ENCODE measurements at places on chromosomes 5 and 9.

DNA sequence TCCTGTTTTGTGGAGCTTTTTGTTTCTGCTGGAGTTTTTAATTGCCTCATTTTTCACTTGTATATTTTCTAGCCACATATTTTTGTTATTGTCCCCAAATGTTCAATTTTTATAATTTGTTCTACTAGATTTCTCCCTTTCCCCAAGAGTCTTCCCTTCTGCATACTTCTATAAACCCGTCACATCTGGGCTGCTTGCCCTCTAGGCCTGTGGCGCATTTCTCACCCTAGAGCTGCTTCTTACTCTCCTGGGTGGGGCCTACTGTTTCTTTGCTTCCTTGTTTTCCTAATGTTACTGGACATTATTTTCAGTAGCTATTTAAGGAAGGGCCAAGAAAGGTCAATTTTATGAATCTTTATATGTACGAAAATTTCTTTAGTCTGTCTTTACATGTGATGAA lies 51.5 kb downstream of the NXNL2 start:
- no peak for DNase-seq

GRCh38 chr9:21933865-21934264 lies 60.3 kb downstream of the CDKN2A start:
- DNase-seq = no peak

GRCh38 chr5:111730659-111731382 lies 26.2 kb downstream of the NREP start:
- no peak for DNase-seq

DNA sequence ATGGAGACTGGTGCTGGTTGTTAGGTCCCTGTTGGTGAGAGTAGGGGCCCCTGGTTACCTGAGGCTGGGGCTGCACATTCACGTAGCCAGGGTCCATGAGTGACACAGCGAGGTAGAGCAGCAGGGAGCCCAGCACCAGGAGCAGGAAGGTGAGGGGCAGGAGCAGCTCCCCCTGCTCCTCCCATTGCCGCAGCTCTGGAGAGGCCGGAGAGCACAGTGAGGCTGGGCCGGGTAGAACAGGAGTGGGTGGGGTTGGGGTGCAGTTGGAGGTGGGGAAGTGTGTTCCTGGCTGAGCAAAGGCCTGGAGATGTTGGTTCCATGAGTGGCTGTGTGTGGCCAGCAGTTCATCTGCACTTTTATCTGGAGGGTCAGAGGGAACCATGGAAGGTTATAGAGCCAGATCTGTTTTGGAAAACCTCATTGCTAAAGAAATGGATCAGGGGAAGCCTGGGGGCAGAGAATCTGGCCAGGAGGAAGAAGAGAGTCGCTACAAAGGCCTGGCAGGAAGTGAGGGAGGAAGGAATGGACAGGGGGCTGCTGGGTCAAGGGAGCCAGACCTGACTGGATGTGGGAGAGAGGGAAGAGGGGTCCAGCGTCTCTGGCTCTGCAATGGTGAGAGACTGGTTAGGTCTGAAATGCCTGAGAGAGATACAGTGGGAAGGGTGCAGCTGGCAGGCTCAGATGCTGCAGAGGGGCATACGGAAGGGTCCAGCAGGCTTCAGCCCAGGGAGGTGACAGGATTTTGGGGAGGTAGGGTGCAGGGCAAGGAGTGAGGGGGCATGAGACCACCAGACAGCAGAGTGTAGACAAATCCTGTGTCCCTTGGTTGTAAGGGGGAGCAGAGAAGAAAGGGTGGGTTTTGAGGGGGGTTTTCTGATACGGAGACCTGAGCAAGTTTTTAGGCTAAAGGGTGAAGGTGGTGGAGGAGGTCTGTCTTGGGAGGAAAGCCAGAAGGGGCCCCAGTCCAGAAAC lies 1.3 kb downstream of the ZDHHC12 start:
- DNase-seq = no peak

DNA sequence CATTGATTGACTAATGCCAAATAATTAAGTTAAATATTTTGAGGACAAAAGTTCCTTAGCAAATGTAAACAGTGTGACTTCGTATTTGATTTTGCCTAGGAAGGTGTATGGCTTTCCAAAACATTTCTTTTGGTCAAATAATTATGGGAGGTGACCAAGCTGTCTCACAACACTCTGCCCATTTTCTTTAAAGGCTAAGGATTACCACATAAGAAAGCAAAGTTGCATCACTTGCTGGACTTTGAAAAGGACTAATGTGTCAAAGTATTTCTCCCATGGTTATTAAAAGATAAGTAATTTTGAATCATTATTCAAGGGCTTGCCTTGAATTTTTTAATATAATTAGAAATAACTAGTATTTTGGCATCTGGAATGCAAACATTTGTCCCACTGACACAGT lies 74.7 kb downstream of the HAPLN1 start:
- no peak for DNase-seq

- no peak for DNase-seq
Observed at GRCh38 chr9:31677877-31678276, 706.6 kb upstream of the ACO1 start.

- DNase-seq = no peak
Observed at GRCh38 chr5:5619546-5619945, 197.1 kb downstream of the ICE1 start.

DNA sequence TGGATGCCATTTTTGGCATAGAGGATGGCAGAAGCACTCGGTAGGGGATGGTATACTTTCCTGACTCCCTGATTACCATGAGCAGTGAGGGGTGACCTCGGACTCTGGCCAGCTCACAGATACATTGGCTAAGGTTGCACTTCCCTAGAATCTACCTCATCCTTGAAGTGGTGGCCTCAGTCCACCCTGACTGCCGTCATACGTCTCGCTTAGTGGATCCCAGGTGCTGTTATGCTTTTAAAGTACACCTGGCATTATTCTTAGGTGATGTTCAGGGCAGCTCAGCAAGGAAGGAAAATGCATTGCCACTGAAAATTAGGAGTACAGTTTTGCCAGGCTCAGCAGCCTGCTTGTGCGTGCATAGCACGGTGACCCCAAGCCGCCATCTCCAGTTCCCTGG lies 87.3 kb downstream of the SYK start:
- DNase-seq = no peak

- DNase-seq = no peak
Observed at GRCh38 chr5:143606043-143606752, 202.7 kb upstream of the NR3C1 start.

GRCh38 chr5:62030326-62030725 lies 275.7 kb upstream of the KIF2A start:
- no peak for DNase-seq

- no peak for DNase-seq
Observed at GRCh38 chr5:5421149-5421960, 1.1 kb upstream of the ICE1 start.

DNA sequence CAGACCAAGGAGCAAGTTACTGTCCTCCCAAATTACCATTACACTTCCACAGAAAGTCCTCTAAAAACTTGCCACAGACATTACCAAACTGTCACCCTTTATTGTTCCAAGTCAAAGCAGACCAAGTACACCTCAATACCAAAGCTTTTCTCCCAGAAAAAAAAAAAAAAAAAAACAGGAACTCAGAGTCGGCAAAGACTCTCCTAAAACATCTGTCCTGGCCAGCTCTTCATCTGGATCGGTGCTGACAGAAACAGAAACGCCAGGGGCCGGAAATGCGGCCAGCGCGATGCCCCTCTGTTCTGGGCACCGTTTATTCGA lies 718 bp downstream of the DEPDC1B start:
- DNase-seq = no peak

GRCh38 chr5:143733665-143734455 lies 78.1 kb upstream of the HMHB1 start:
- no peak for DNase-seq

- DNase-seq = no peak
Observed at GRCh38 chr5:145787001-145787400, 48.1 kb downstream of the PRELID2 start.

GRCh38 chr5:146409054-146409671 lies 38.0 kb upstream of the TCERG1 start:
- DNase-seq = no peak

DNA sequence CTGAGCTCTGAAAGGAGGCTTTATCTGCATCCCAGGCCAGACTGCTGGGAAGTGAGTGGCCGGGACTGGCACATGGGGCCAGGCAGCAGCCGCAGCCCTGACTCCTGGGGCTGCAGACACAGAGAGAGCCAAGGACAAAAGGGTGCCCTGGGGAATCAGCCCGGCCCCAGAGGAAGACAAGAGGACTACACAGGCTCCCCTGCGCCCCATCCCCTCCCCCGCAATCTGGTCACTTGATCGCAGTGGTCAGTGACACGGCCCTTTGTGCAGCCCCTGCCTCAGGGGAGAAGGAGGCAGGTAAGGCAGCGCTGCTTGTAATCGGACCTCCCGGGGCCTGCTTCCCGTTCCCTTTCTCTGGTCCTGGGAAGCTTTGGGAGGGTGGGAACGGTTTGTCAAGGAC lies 55.5 kb upstream of the FUBP3 start:
- DNase-seq = no peak

- DNase-seq = no peak
Observed at GRCh38 chr9:3659647-3660046, 133.8 kb upstream of the RFX3 start.

DNA sequence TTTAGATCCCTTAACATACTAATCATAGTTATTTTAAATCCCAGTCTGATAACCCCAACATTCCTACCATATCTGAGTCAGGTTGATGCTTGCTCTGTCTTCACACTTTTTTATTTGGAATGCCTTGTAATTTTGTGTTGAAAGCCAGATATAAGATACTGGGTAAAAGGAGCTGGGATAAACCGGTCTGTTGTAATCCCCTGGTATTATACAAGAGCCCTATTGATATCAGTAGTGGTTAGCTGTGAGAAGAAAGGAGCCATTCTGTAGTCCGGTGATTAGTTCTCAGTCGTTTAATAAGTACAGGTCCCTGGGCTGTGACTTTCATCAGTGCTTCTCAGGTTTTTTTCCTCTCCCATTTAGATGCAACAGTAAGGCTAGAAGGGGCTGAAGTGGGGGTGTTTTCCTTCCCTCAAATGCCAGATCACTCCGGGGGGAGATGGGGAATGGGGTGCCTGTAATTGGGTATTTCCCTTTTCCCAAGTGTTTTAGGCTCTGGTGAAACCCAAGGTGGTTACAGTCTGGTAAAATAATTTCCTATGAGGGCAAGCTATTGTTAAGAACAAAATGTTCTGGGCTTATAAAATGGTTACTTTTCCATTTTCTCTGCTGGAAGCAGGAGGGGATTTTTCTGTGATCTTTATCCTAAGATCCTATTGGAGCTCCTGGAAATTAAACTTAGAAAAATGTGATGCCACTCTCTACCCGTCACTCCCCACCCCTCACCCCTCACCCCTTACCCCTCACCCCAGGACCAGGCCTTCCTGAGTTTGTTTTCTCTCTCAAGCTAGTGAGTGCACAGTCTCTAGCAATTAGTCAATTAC lies 72.7 kb downstream of the KCNN2 start:
- DNase-seq = no peak

DNA sequence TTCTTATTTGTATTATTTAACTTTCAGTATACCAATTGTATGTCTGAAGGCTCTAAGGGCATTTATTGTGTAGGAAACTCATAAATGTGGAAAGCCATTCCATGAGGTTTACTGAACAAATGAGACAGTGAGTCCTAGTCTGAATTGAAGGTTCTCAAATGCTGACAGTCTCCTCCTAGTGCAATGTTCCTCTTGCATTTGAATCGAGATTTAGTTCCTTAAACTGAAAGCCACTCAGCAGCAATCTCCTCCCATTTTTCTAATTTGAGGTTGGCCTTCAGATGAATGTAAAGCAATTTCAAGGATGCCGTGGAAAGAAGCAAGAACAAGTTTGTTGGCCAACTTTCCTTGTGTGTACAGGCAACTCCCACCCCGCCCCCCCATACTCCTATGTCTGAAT lies 493.2 kb upstream of the KLF4 start:
- no peak for DNase-seq

DNA sequence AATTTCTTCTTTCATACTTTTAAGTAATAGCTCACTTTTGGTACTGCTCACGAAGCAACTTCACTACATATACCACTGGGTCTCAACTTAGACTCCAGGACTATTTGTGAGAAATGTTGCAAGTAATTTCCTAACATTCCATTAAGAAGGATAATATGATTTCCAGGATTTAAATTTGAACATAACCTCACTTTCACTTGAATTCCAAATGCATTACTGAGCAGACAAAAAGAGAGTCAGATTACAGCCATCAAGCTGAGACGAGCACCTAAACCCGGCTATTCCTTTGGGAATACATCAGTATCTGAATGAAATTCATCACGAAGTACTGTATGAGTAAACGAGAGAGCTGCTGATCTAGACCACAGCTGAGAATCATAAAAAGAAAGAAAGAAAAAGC lies 47.3 kb downstream of the LIFR start:
- no peak for DNase-seq

- no peak for DNase-seq
Observed at GRCh38 chr5:157917491-157917890, 58.5 kb upstream of the CLINT1 start.

DNA sequence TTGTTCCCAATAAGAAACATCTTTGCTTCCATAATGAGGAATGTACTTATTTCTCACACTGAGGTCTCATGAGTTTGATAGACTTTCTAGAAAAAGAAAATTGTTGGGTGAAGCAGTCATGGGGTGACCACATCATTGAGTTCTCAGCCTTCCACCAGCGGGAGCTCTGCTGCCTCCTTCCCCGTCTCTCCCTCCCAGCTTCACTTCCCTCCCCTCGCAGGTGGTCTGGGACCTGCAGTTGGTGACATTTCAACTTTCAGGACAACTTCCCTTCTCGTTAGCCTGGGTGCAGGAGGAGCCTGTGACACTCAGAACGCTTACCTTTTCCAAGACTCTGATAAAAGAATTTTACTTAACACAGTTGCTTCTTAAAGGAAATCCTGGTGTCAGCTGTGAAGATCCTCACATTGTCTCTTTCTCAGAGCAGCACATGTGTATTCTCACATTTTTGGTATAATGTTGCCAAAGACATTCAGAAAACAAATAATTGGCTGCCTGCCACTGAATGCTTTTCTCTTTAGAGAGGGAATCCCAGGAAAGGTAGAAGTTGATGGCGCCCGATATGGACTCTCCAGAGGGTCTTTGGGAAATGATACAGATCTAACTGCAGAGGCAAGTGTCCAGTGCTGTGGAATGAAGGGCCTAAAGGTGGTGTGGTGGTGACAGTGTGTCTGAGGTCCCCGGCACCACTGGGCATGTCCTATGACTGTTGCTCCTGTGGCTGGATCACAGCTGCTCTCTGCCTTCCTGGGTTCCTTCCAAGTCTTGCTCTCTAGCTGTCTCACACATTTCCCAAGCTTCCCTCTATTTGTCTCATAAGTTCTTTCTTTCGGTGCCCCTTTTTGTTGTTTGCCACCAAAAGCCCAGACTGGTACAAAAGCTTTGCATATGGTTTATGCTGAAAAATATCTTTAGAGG lies 238.1 kb downstream of the GAS1 start:
- DNase-seq = no peak

DNA sequence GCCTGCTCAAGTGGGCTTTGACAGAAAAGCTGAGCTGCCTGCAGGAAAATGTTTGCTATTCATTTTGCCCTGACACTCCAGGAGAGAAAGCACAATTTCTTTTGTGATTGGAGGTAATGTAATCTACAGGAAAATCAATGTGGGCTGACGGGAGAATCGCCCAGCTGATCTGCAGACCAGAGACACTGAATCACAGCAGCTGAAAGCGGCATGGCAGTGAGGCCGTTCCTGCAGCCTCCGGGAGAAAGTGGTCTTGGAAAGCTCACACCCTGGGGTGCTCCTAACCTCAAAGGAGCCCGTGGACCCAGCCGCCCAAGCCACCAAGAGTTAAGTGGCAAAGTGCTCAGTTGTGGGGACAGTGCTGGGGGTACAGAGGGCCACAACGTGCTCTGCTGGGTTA lies 593.6 kb downstream of the BNC2 start:
- no peak for DNase-seq
